ENCODE measurements at places on chromosomes 2 and 18.

DNA sequence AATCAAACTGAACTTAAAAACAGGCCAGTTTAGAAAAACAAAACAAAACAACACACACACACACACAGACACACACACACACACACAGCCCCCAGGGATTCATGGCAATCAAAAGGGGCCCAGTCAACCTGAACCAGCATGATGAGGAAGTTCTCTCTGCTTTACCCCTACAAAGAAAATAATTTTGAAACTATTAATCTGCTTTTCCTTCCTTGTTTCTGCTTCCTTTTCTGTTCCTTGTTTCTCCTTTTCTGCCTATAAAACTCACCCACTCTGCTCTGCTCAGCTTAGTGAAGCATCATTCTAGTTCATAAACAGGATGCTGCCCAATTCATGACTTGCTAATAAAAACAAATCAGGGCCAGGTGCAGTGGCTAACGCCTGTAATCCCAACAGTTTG lies 203.1 kb downstream of the RAB3GAP1 start:
- DNase-seq: peak; percentile 57

DNA sequence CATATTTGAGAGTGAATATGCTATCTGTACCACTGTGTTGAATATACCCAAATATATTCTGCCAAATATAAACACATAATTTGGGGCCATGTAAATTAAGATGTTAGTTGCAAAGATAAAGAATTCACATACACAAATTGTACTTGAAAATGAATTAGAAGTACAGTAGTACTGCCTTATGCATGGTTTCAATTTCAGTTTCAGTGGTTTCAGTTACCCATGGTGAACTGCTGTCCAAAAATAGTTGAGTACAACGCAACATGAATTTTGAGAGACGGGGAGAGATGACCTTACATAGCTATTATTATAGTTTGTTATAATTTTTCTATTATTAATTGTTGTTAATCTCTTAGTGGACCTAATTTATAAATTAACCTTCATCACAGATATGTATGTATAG lies 1313.0 kb upstream of the FAM98A start:
- DNase-seq: no peak

DNA sequence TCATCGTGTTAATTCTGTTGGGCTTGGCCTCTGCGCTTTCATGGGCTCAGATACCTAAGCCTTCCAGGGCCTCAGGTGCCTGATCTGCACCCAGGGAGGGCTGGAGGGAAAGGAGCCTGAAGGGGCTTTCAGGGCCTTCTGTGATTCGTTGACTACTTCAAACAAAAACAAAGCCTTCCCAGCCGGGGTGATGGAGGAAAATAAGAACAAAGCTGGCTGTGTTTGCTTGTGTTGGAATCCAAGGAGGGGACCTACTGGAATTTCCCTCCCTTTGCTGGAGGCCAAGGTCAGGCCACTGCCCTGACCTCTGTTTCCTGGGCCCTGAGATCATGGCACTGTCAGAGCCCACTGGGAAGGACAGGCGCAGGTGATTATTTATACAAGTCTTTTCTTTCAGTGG lies 135.3 kb downstream of the KLHL29 start:
- DNase-seq: no peak

GRCh38 chr18:44791520-44791919 lies 110.8 kb downstream of the SETBP1 start:
- no peak for DNase-seq

- peak; percentile 48 for DNase-seq
Measured at GRCh38 chr2:45643543-45644542, 7.6 kb upstream of the PRKCE start.

GRCh38 chr2:217445723-217446122 lies 557.1 kb downstream of the TNS1 start:
- no peak for DNase-seq

- peak; percentile 67 for DNase-seq
Measured at GRCh38 chr2:105641389-105641811, 103.3 kb upstream of the NCK2 start.

- no peak for DNase-seq
Measured at GRCh38 chr18:2391470-2391869, 179.8 kb downstream of the METTL4 start.

DNA sequence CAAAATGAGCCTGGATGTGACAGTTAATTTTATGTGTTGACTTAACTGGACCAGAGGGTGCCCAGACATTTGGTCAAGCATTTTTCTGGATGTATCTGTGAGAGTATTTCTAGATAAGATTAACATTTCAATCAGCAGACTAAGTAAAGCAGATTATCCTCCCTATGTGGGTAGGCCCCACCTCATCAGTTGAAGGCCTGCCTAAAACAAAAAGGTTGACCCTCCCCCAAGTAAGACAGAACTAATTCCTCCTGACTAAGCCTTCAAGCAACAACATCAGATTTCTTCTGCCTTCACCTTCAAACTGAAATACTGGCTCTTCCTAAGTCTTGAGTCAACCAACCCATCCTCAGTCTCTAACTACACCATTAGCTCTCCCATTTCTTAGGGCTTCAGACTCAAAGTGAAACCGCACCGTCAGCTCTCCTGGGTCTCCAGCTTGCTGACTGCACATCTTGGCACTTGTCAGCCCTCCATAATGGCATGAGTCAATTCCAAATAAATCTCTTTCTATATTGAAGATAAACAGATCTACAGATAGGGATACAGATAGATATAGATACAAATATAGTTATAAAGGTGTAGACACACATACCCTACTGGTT lies 47.9 kb downstream of the MEMO1 start:
- DNase-seq: no peak

DNA sequence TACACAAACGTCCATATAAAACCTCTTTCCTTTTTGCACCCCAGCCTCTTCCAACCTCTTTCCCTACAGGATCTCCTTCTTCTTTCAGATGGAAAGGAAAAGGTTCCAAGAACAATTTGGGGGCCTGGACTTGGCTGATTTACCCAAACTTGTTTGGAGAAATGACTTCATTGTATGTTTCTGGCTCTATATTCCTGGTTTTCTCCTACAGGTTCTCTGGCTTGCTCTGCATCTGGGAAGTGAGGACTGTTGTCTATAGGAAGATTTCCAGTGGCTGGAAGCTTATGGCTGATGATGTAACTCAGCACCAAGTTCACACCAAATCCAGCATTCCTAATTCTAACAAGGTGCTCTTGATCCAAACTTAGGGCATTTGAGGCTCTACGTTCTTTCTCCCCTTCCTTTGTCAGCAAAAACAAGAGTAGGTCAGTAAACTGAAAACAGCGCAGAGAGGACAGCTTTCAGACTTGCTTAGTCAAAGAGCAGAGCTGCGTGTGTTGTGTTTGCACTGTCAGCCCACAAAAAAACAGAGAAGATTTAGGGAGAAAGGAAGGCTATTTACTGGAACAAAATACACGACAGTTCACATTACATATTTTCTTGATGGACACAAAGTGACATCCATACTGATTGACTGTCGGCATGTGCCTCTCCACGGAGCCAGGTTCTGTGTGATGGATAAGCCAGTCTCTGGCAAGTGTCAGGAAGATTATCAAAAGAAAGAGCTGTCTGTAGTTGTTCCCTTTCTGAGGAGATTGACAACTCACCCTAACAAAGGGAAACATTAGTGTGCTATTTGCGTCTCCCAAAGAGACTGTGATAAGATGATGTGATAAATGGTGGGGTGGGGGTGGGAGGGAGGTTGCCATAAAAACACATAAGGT lies 39.7 kb downstream of the CDCA7 start:
- no peak for DNase-seq

- no peak for DNase-seq
Measured at GRCh38 chr2:217153510-217153909, 293.6 kb upstream of the TNP1 start.

DNA sequence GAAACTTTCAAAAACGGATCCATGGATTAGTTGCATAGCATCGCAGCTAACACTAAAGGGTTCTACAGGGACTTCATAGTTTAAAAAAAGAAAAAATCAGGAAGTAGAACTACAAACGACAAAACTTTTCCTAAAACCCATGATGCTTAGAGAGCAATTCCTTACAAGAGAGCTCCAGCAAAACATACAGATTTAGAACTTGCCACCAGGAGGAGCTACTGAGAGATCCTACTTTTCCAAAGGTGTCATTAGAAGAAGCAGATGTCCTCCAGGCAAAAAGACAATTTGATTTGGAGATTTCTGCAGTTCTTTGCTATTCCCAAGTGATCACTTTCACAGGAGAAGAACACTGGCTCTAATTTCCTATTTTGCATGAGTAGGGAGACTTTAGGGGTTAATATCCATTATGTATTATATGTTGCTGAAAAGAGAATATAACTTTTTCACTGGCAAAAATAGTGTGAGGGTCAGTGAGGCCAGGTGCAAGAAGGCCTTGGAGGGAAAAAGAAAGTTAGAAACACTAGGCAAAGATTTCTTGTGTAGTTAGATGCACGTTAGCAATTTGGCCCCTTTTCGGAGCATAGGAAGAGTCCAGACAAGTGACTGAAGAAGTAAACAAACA lies 436.2 kb downstream of the SUCLG1 start:
- DNase-seq: peak; percentile 66

GRCh38 chr2:160836755-160837154 lies 323.5 kb upstream of the TANK start:
- no peak for DNase-seq

- no peak for DNase-seq
Measured at GRCh38 chr2:69797836-69798289, 31.6 kb upstream of the GMCL1 start.
